ENCODE measurements at places on chromosomes 13 and 19.

DNA sequence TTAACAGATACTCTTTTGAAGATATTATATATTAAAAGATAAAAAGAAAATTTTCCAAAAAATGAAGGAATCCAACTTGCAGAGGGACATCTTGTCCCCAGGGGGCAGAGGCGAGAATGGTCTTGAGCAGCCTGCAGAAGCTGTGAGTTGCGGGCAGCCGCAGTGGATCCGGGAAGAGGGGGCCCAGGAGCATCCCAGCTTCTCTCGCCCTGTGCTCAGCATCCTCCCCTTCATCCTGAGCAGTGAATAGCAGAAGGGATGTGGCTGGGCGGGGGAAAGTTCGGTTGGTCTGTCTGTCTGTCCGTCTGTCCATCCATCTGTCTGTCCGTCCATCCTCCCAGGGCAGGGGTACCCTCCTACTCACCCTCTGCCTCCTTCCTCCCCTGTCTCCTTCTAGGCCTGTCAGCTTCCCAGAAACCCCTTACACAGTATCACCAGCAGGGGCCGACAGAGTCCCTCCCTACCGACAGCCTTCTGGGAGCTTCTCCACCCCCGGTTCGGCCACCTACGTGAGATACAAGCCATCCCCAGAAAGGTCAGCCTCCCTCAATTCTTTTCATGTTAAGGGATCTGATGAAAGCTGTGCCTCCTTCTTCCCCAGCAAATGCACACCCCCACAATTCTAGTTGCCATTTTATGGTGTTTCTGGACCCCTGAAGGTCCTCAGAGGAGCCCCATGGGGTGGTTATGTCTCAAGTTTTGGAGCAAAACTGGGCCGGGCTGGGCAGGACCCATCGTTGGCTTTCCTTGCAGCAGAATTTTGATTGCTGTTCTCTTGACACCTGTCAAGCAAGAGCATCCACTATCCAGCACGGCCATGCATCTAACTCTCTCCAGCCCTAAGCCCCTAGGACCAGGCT is 81.6 kb downstream of the DPF1 start:
- no peak for DNase-seq

GRCh38 chr19:31772915-31773314 is 423.7 kb upstream of the TSHZ3 start:
- no peak for DNase-seq

GRCh38 chr13:95524264-95524901 is 28.1 kb upstream of the CLDN10 start:
- no peak for DNase-seq

- DNase-seq, result no peak
Observed at GRCh38 chr19:16380314-16380695, 55.7 kb downstream of the KLF2 start.

GRCh38 chr19:12784871-12785430 is 6.3 kb upstream of the JUNB start:
- no peak for DNase-seq

- DNase-seq, result no peak
Observed at GRCh38 chr13:39327172-39327479, 275.9 kb downstream of the LHFPL6 start.

DNA sequence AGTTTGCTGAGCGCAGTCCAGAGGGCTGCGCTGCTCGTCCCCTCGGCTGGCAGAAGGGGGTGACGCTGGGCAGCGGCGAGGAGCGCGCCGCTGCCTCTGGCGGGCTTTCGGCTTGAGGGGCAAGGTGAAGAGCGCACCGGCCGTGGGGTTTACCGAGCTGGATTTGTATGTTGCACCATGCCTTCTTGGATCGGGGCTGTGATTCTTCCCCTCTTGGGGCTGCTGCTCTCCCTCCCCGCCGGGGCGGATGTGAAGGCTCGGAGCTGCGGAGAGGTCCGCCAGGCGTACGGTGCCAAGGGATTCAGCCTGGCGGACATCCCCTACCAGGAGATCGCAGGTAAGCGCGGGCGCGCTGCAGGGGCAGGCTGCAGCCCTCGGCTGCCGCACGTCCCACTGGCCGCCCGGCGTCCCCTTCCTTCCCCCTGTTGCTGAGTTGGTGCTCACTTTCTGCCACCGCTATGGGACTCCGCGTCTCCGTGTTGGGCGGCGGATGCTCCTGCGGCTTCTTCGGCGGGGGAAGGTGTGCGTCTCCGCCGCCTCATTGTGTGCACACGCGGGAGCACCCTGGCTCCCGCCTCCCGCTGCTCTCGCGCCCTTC is 772 bp downstream of the GPC6 start:
- DNase-seq, result no peak

DNA sequence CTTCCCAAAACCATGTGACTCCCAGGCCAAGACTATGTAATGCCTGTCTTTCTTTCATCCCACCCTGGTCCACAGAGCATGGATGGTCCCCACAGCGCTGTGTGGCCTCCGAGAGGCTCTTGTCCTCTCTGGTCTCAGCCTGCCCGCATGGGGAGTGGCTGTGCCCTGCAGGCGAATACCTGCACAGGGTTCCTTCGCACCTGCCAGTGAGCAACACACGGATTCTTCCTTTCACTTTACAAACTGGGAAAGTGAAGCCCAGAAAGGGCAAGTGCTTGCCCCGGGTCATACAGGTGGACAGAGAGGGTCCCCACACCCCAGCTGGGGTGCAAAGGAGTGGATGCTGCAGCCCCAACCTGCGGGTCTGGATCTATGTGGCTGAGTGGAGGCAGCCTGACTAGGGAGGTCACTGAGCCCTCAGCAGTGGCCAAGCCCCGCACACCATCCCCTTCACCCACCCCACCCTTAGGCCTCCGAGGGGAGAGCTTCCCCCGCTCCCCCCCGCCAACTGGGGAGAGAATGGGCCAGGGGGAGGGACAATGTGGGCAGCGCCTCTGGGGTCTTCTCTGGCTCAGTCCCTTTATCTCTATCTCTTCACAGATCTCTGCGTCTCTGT is 747 bp upstream of the MARK4 start:
- no peak for DNase-seq

GRCh38 chr13:48431987-48432615 is 19.2 kb upstream of the LPAR6 start:
- no peak for DNase-seq

GRCh38 chr13:106376401-106377112 is 158.9 kb downstream of the EFNB2 start:
- no peak for DNase-seq

DNA sequence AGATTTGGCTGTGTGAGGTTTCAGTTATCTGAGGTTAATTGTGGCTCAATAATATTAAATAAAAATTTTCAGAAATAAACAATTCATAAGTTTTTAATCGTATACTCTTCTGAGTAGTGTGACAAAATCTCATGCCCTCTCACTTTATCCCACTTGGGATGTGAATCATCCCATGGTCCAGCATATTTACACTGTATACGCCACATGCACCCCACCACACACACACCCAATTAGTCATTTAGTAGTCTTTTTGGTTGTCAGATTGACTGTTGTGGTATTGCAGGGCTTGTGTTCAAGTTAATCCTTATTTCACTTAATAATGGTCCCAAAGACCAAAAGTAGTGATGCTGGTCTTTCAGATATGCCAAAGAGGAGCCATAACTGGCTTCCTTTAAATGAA is 66.4 kb upstream of the PCDH9 start:
- no peak for DNase-seq

- no peak for DNase-seq
Observed at GRCh38 chr13:61350341-61350740, 65.3 kb downstream of the PCDH20 start.

DNA sequence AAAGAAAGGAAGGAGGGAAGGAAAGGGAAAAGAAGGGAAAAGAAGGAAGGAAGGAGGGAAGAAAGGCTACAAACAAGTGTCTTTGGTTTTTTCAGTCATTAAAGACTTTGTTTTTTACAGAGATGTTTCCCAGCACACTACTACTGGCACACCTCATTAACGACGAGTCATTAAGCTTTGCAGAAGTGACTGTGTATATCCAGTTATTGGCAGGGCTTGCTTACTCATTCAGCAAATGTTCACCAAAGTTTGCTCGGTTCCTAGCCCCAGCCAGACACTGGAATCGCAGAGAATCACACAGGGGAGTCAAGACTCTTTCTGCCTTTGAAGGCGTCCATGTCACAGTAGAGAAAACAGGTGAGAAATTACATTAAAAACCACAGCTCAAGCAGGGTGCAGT is 4.3 kb downstream of the NLRP12 start:
- DNase-seq, result no peak

GRCh38 chr19:39254531-39255345 is 6.1 kb upstream of the IFNL4 start:
- no peak for DNase-seq

GRCh38 chr13:46575818-46576221 is 22.9 kb downstream of the LRCH1 start:
- no peak for DNase-seq

GRCh38 chr13:101258509-101258908 is 157.8 kb downstream of the NALCN start:
- no peak for DNase-seq

GRCh38 chr13:28967029-28967915 is 147.1 kb downstream of the MTUS2 start:
- DNase-seq, result no peak

- DNase-seq, result no peak
Observed at GRCh38 chr13:110882972-110883371, 31.9 kb downstream of the ANKRD10 start.

DNA sequence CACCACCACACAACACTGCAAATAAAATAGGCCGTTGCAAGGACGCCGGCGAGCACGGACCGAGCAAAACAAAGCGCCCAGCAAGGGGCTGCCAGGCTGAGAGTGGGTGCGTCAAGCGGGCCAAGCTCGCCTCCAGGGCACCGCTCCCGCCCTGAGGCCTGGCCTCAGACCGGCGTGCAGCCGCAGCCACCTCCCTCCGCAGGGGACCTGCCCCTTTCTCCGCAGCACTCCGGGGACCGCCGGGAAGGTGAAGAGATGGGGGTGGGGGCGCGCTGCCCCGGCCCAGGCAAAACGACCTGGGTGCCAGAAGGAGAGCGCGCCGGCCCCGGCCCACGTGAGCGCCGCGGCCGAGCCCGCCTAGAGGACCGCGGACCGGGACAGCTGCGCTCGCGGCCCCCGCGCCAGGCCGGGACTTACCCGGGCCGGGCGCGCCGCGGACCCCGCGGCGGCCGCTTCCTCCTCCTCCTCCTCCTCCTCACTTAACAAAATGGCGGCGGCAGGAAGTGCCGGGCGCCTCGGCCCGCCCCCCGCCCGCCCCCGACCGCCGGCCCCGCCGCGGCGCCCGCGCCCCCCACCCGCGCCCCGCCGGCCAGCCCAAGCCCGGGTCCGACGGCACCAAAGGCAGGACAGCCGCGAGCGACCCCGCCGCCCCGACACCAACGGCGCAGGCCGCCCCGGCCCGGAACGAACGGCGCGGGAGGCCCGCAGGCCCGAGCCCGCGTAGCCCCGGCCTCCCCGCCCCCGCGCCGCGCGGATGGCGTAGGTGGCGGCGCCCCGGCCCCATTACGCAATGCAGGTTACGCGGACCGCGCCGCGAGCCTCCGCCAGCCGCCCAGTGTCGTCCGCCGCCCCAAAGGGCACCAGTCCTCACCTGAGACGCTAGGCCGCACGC is 674 bp downstream of the BRD4 start:
- DNase-seq, result peak; percentile 85

GRCh38 chr13:95181586-95181985 is 119.7 kb downstream of the ABCC4 start:
- no peak for DNase-seq

DNA sequence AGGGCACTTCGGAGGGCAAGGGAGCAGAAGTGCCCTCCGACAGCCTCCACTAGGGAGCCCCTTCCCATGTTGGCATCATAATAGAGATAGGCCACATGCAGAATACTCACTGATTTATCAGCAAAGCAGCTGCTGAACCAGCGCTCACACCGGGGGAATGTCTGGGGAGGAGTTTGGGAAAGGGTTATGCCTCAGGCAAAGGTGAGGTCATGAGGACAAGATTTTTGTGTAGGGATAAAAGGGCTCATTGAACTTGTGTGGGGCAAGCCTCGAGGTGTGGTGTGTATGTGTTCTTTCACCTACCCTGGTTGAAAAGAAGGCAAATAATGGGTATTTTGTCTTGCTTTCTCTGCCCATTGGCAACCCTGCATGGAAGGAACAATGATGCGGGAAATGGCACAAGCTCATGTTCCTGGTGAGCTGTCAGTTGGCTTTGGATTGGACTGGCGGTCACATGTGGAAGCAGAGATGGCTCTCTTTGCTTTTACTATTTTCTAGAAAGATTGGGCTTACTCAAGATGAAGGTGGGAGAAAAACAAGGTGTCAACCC is 39.1 kb upstream of the SLC7A9 start:
- DNase-seq, result no peak

GRCh38 chr19:14686411-14686810 is 3.4 kb upstream of the ZNF333 start:
- no peak for DNase-seq

- DNase-seq, result no peak
Observed at GRCh38 chr19:45660636-45661035, 7.4 kb upstream of the GIPR start.

Measured in osteocyte (in vitro differentiated cells).